ENCODE measurements at places on chromosomes 3 and 15. TPM values are rescaled to one million over a fixed set of nuclear protein-coding genes. Genes with fewer than 3 reads are reported as not detected.

The PP2D1 gene
- not detected for total RNA-seq

GRCh38 chr3:62548528-62549205 lies 175.3 kb upstream of the FEZF2 start:
- peaks cover 3% of the 10 kb centered on the region for H3K4me1 ChIP-seq
- no peaks in the 10 kb centered on the region for H3K36me3 ChIP-seq
- no peak overlapping the region for H3K4me3 ChIP-seq
- peaks cover 72% of the 10 kb centered on the region for H3K27me3 ChIP-seq

- no peak overlapping the region for H3K4me3 ChIP-seq
- DNase-seq: no peak
- peaks cover 15% of the 10 kb centered on the region for H3K4me1 ChIP-seq
- H3K27me3 ChIP-seq: no peaks in the 10 kb centered on the region
- H3K36me3 ChIP-seq: no peaks in the 10 kb centered on the region
Observed at GRCh38 chr15:75151214-75152128, 50.2 kb upstream of the C15orf39 start.

GRCh38 chr3:51375571-51375970 lies 9.5 kb upstream of the MANF start:
- no peaks in the 10 kb centered on the region for H3K4me1 ChIP-seq
- H3K4me3 ChIP-seq: no peak overlapping the region
- no peak overlapping the region for H3K27ac ChIP-seq
- H3K27me3 ChIP-seq: no peaks in the 10 kb centered on the region
- DNase-seq: no peak

DNA sequence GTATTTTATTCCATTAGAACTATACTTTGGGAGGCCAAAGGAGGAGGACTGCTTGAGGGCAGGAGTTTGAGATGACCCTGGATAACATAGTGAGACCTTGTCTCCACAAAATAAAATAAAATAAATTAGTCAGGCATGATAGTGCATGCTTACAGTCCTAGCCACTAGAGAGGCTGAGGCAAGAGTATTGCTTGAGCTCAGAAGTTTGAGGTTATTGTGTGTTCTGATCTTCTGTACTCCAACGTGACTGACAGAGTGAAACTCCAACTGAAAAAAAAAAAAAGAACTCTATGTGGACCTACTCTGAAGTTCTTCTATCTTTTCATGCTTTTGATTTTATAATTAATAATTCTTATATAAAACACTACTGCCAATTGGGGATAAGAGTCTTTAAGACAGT lies 1560.0 kb upstream of the GBE1 start:
- H3K27me3 ChIP-seq: no peaks in the 10 kb centered on the region
- no peak overlapping the region for H3K27ac ChIP-seq
- peaks cover 3% of the 10 kb centered on the region for H3K4me1 ChIP-seq
- H3K36me3 ChIP-seq: no peaks in the 10 kb centered on the region
